ENCODE measurements at places on chromosomes 3 and 15.
A peak's percentile ranks its signal among the peaks of the same experiment; 100 is the strongest.

GRCh38 chr3:26438325-26438940, 184.1 kb upstream of the LRRC3B start:
- DNase-seq, result no peak

DNA sequence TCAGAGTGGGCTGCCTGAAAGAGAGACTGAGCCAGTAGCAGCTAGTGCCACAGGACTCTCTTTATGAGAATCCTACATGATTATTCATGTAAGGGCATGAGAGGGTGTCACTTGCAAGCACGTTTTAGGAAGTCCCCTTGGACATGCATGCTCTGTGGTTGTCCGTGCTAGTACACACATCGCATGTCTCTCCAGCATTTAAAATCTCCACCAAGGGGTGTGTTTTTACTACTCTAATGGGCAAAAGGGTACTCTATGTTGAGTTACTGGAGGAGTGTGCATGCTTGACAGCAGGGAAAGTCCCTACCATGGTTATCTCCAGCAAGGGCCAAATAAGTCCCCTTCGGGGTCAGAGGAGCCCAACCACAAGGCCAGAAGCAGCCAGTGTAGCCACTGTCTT, 70.7 kb downstream of the DCLK3 start:
- DNase-seq, result no peak

DNA sequence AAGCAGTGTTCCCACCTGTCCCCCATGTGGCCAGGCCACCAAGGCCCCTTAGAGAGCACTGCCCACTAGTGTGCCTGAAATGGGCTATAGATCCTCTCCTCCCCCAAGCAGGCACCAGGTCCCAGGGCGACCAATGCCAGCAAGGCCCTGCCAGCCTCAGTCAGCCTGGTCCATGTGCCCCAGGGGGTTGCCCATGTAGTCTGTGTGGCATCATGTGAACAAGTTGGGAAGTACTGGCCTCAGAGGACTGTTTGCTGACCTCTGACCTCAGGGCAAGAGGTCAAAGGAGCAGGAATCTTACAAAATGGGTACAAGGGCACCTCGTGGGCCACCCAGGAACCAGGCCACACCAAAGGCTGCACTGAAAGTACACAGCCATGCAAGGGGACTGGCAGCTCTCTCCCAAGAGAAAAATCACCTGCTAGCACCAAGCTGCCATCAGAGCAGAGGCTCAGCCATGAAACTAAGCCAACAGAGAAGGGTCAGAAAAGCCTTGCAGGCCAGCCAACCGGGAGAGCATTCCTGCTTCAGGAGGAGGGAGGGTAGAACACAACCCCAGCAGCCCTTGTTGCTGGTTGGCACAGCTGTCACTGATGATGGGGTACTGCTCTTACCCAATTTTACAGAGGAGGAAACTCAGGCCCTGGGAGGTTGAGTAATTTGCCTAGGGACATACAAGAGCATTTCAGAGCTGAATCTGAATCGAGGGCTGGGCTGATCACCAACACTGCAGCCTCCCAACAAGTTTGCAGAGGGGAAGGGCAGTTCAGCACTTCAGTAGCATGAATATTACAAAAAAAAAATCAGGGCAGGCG, 5.2 kb upstream of the FURIN start:
- no peak for DNase-seq

DNA sequence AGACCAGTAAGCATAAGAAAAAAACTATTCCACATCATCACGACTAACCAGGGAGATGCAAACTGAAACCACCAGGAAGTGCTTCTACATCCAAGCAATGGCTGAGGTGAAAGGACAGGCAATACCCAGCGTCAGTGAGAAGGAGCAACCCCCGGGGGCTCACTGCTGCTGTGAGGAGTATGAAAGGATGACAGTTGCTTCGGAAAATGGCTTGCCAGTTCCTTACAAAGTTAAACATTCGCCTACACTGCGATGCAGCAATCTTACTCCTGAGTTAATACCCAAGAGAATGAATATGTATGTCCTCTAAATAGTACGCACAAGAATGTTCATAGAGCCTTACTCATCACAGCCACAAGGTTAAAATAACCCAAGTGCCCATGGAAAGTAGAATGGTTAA, 13.3 kb upstream of the PLXNA1 start:
- DNase-seq, result no peak

DNA sequence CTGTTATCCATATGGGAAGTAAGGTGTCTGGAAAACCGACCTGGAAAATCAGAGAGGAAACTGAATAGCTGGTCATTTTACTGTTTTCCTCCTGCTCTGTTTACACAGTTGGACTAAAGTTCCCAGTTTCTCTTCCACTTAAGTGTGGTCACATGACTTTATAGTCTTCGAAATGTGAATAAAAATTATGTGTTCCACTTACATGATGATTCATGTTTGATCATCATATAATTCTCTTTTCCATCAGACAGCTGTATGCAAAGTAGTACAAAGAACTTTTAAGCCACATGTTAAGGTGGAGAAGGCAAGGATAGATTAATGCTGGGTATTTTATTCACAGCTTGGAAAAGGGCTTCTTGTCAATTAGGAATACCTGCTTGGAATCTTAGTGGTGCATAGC, 525.5 kb upstream of the BCHE start:
- DNase-seq, result no peak

GRCh38 chr15:93289941-93290617, 201.1 kb upstream of the RGMA start:
- no peak for DNase-seq

- DNase-seq, result no peak
Measured at GRCh38 chr3:69425249-69425648, 39.4 kb upstream of the FRMD4B start.

GRCh38 chr15:90495067-90495466, 34.7 kb upstream of the CRTC3 start:
- no peak for DNase-seq

- no peak for DNase-seq
Measured at GRCh38 chr3:141804447-141804777, 41.2 kb downstream of the GRK7 start.

- no peak for DNase-seq
Measured at GRCh38 chr15:92591275-92591674, 64.3 kb downstream of the FAM174B start.

DNA sequence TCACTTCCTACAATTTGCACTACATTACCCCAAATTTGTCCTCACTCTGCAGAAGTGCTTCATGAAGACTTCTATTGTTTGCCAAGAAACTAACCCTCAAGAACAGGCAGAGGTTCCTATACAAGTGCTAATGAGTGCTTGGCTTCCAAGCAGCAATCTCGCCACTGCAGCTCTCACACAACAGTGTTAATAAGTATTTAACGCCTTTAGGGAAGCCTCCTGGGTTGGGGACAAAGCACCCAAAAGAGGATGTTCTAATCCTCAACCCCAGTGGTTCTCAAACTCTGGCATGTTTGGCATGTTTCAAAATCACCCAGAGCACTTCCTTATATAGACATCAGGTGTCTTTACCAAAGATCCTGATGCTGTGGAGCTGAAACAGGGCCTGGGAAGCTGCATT, 64.6 kb downstream of the ZIC4 start:
- DNase-seq, result no peak

GRCh38 chr15:53978253-53978906, at the start of gene UNC13C:
TSS of gene UNC13C (plus strand) at chr15:53978441. CDS start at chr15:54012904, 34,463 bp downstream.
- DNase-seq, result peak; percentile 63

GRCh38 chr3:106610362-106610959, 741.6 kb upstream of the CBLB start:
- no peak for DNase-seq

GRCh38 chr3:28186748-28187147, 54.7 kb upstream of the CMC1 start:
- DNase-seq, result no peak

GRCh38 chr3:158522221-158523136, 48.5 kb upstream of the MLF1 start:
- DNase-seq, result no peak

DNA sequence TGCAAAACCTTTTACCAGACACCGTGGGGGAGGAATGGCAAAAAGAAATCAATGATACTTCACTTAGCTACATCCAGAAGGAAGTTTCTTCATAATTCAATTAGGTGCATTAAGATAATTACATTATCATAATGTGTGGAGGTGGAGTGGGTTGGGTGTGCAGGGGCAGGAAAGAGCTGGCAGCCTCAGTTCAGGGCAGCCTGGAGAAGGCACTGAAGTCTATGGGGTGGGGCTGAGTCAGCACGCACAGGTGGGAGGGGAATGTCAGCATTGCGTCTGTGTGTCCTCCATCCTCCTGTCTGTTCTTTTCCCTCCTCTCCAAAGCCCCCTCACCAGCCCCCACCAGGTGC, 278.8 kb downstream of the GABRG3 start:
- no peak for DNase-seq

GRCh38 chr3:3151513-3151912, 24.8 kb downstream of the TRNT1 start:
- DNase-seq, result no peak

DNA sequence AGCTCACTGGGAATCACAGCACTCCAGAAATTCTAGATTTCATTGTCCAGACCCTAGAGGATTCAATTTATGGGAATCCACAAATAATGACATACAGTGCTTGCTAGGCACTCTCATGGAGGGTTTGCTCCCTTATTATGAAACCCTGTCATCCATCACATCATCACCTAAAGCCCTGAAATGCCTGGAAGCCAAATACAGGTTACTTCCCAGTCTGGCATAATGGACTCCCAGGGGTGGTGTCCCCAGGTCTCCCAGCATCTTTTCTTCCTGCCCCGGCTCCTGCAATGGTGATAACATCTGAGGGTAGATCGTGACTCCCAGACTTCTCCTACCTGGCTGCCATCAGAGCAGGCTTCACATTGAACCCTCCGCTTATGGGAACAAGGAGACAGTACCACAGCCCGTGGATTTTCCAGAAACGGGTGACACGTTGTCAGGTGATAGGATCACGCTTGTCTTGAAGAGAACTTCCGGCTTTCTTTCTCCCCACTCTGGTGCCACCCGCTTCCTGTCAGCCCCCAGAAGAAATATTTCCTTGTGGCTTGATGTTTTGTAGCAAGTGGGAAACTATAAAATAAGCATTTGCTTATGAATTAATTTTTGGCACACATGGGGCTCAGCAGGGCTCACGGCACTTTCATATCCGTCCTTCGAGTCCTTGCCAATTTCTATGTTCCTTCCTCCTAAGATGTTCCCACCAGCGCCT, 238.7 kb upstream of the BHLHE40 start:
- no peak for DNase-seq

DNA sequence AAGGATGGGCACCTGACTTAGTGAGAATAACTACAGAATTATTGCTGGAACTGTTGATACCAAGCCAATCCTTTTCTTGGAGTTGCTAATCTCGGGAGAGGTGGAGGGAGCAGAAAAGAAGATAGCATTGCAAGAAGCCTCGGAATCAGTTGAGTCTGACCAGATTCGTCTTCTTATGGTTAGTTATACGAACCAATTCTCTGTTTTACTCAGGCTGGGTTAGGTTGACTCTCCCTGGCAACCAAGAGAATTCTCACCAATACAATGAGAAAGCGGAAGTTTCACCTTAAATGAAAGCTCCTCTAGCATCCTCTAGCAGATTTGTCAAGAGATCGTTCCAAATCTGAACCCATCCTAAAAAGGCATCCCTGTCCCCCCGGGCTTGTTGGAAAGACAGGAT, 43.5 kb upstream of the UBE2E1 start:
- DNase-seq, result no peak

DNA sequence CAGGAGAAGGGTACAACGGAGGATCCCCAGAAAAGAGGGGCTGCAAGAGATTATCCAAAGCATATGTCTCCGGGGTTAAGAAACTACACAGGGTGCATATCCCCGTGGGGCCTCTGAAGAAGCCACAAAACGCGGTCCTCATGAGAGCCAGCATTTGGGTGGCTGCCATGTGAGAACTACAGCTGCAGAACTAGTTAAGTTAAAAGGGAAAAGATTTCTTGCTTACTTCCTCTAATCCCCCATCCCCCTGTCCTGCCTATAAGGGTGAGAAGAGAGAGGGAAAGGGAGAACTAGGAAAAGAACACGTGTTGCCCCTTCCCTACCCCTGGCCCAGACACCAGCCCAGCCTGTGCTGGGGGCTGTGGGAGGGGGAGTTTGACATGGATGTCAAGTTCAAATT, 70.4 kb upstream of the PCSK6 start:
- no peak for DNase-seq

GRCh38 chr3:179146911-179147513, 1.1 kb upstream of the PIK3CA start:
- DNase-seq, result no peak

- no peak for DNase-seq
Measured at GRCh38 chr3:104956620-104957345, 409.9 kb upstream of the ALCAM start.

DNA sequence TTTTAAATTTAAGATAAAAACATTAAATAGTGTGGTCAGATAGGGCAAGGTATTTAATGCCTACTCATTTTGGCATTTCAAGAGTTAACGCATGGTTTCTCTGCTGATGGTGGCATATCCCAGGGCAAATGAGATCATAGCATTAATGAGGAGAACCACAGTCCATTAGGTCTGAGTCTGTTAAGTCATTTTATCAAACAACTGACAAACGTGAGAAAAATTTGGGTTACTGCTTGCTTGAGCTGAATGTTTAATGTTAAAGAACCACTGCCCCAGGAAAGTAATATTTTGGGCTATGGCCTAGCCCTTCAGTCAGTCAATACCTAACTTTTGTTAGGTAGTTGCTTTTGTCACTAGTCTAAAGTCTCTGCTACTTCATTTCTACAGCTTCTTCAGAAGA, 37.9 kb upstream of the SLC2A2 start:
- DNase-seq, result no peak

GRCh38 chr15:80003171-80003570, 32.2 kb upstream of the BCL2A1 start:
- DNase-seq, result no peak

GRCh38 chr15:77099741-77100463, 29.0 kb upstream of the TSPAN3 start:
- DNase-seq, result no peak

- DNase-seq, result no peak
Measured at GRCh38 chr3:66544619-66545429, 44.0 kb upstream of the LRIG1 start.

DNA sequence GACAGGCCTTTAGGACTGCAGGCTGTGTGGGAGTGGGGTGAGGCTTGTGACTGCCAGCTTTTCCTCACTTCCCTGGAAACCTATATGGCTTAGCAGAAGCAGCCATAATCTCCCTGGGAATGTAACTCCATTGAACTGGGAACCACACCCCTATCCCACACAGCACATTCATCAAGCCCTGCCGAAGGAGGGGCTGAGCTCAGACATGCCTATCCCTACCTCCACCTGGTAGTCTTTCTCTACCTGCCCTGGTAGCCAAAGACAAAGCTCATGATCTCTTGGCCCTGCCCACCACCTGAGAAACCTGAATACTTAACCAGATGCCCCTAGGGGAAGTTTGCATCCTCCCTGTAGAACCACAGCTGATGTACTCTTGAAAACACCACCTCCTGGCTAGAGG, 219.8 kb downstream of the UNC13C start:
- no peak for DNase-seq

- DNase-seq, result no peak
Measured at GRCh38 chr3:56680054-56680580, 2.9 kb downstream of the TASOR start.

DNA sequence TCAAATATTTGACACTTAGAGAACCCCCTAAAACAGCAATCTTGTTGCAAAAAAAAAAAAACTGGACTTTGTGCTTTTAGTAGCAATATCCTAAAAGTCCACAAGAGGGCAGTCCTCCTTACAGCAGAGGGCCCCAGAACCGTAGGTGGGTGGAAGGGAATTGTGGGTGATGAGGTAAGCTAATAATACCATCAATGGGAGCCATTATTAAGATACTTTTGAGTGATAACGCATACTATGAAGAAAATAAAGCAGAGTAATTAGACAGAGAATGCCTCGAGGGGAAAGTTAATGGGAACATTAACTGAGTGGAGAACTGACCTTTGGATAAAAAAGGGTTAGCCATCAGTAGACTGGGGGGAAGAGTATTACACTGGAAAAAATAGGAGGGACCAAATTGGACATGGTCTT, 229.9 kb downstream of the THRB start:
- no peak for DNase-seq

All from mesothelial cell of epicardium (in vitro differentiated cells).